Stimulated activated CD4-positive, alpha-beta T cell treated with anti-CD3 and anti-CD28 coated beads, Interleukin-4, amount 100 ng/mL, for 4 hours (primary cell): ENCODE measurements at places on chromosomes 3 and 15.

- DNase-seq: no peak
Measured at GRCh38 chr3:4996771-4997291, 17.6 kb downstream of the BHLHE40 start.

GRCh38 chr15:74123131-74123429, 7.3 kb upstream of the ISLR2 start:
- DNase-seq: no peak

DNA sequence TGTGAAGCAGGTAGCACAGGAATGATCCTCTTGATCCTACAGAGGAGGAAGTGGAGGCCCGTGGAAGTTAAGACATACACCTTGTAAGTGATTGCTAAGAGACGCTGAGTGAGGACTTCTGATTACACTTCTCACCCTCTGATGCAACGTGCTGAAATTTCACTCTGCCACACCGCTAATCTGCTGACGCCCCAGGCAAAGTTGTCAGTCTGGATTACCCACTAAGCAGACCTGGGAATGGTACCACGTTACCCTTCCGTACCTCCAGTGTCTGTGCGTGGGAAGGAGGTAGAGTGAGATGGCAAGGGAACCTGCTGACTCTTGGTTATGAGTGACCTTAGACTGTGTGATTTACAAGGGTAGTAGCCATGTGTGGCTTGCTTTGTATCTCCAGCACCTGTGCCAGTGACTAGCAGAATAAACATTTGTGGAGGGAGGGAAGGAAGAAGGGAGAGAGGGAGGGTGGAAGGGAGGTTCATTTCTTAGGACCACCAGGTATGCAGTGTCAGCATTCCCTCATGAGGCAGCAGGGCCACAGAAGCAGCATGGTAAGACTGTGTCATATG, 115.0 kb downstream of the ALDH1A2 start:
- DNase-seq: no peak

GRCh38 chr3:99128235-99128634, 226.7 kb upstream of the DCBLD2 start:
- no peak for DNase-seq

DNA sequence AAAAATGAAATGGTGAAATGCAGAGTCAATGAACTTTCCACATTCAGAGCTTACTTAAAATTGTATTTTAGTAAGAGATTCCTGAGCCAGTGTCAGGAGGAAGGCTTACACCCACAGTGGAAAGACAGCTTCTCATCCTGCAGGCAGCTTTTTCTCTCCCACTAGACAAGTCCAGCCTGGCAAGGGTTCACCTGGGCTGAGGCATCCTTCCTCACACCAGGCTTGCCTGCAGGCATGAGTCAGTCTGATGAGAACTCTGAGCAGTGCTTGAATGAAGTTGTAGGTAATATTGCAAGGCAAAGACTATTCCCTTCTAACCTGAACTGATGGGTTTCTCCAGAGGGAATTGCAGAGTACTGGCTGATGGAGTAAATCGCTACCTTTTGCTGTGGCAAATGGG, 3.1 kb downstream of the CCR4 start:
- peak; percentile 30 for DNase-seq

DNA sequence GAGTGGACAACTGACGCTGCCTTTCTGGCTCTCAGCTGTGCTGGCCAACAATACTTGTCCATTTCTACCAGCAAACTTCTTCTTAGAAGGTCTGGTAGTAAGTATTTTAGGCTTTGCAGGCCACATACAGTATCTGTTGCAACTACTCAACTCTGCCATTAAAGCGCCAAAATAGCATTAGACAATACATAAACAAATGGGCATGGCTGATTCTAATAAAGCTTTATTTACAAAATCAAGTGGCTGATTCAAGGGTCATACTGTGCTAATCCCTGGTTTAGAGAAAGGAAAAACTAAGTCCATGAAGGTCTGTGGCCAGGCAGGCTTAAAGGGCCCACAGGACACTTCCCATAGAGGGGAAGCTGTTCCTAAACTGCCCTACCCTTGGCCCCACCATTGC, 26.3 kb upstream of the TPM1 start:
- DNase-seq: no peak

DNA sequence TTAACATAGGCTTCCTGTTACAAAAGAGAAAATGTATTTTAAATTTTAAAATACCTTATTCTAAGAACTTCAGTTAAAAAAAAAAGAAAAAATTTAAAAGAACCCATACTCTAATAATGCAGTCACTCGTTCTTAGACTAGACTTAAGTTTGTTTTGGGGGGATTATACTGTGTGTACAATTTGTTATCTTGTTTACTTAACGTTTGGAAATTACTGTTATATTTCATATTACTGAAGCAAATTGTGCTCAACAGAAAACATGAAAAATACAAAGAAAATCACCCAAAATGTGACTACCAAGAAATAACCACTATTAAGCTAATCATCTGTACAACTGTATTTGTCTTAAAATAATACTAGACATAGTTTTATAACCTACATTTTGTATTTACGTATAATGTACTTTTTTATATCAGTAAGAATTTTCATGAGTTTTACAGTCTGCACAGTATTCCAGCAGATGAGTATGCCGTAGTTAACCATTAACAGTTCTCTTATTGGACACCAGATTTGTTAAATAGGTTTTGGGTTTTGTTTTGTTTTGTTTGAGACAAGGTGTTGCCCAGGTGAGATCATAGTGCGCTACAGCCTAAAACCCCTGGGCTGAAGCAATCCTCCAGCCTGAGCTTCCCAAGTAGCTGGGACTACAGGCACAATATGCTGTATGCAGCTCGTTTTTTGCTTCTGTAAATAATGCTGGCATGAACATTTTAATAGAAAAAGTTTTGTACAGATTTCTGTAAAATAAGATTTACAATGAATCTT, 88.8 kb upstream of the CHD2 start:
- DNase-seq: no peak

DNA sequence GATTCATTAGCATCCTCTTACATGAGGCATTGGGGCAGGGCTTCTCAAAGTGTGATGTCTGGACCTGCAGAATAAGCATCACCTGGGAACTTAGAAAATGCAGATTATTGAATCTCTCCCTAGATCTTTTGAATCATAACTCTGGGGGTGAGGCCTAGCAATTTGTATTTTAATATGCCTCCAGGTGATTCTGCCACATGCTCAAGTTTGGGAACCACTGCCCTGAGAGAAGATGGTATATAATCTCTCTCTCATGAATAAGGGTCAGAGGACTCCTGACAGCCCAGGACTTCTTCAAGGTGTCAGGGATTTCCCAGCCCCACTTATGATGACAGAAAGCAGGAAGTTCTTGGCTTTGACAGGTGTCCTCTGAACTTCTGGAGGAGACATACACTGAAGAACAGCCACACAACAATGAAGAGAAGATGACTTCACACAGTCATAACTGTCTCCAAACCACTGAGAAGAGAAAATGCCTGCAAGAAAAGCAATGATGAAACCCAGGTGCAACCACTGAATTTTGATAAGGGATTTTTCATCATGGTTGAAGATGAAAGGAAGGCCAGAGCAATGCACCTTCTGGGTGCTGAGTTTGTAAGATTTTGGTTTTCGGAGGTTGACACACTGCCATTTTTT, 211.9 kb upstream of the MRPL3 start:
- no peak for DNase-seq

DNA sequence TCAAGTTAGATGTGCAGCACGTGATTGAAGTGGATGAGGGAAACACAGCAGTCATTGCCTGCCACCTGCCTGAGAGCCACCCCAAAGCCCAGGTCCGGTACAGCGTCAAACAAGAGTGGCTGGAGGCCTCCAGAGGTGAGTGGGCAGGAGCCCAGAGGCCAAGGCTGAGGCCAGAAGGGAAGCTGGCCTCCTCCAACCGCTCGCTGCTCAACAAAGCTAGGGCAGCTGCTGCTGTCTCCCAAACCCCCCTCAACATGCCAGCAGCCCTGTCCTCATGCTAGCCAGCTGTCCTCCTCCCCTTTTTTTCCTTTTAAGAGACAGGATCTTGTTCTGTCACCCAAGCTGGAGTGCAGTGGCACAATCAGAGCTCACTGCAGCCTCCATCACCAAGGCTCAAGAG, 57.0 kb downstream of the BOC start:
- no peak for DNase-seq

DNA sequence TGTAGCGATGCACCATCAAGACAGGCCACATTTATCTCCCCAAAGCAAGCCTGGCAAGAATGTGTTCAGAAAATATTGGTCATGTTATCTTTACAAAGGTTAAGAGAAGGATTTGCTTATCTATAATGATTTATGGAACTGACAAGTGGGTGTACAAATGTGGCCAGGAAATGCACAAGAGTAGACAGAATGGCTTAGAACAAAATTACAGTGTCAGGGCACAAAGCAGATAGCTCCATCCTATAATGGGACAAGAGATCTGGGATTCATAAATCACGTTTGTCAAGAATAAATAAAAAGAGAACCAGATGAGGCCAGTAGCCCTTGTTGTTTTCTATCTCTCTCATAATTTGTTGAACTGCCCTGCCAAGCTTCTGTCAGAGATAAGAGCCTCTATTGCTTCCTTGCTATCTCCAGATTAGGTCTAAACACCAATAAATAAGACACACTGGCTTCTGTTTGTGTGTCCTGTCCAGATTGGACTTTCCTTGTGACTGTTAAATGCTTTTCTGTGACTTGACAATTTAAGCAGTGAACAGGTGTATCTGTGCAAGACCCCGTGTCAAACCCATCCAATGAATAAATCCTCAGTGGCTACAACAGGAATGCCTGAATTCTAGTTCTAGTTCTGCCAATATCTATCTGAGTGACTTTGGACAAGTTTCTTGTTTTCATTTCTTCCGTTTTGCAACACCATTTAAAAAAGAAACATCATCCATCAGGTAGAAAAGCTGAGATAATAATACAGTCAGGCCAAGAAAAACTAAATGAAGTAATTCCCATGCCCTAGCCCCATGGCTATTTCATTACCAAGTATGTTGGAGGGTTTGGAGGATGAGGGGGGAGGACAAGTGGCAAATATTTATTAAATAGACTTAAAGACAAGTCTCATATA, 157.2 kb downstream of the DCLK3 start:
- DNase-seq: no peak

DNA sequence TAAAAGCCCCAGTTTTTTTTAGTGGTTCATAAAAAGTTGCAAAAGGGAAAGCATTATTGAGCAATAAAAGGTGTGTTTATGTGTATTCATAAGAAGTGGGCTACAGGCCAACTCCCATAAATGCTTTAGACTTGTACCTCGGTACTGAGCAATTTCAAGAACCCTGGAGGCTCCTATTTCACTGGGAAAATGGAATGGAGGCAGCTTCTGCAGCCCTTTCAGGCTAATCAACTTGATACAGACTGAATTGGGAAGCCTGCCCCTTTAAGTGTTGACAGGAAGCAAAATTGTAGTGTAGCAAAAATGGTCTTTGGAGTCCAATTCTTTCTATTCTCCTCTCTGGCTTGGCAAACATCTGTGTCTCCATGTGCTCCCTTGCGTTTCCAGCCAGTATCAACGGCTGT, 118.8 kb downstream of the ECT2 start:
- no peak for DNase-seq

DNA sequence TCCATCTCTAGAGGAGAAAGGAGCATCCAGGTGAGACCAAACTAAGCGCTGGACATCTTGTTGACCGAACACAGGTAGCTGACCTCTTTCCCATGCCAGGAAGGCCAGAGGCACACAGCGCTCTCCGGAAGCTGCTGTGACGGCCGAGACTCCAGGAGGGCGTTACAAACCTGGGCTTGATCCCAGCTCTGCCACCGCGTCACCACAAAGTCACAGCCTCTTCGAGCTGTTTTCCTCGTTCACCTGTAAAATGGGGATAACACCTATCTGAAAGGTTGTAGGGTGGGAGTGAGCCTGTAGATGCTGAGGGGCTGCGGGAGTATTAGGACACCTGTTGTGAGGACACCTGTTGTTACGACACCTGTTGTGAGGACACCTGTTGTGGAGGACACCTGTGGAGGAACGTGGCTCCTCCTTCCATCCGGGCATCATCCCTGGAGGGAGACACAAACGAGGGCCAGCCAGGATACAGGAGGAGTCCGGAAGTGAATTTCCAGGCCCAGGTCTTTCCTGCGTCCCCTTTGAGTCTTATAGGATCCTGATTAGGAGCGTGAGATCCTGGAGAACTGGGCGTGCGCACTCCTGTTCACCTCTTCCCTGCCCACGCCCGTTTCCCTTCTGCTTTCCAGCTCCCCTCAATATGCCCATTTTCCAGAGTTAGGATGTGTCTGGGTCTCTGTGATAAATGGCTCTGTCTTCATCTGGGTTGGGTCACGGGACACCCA, 2.3 kb upstream of the MUC4 start:
- DNase-seq: no peak
